ENCODE measurements at places on chromosomes 16 and 17.

DNA sequence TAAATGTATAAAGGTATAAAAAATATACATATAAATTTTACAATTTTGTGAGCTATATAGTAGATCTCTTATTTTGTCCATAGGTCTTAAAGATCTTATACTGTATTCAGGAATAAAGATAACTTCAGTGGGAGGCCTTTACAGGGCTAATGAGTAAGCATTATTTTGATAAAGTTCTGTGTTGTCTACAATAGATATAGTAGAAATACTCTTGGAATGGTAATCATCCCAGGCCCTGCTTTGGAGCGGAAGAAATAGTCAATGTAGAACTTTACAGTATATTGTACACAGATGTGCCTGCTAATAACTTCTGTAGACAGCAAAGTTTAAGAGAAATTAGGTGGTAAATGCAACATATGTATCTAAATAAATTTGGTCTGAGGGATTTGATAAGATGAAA lies 42.6 kb downstream of the TENT4B start:
- no peak for DNase-seq

DNA sequence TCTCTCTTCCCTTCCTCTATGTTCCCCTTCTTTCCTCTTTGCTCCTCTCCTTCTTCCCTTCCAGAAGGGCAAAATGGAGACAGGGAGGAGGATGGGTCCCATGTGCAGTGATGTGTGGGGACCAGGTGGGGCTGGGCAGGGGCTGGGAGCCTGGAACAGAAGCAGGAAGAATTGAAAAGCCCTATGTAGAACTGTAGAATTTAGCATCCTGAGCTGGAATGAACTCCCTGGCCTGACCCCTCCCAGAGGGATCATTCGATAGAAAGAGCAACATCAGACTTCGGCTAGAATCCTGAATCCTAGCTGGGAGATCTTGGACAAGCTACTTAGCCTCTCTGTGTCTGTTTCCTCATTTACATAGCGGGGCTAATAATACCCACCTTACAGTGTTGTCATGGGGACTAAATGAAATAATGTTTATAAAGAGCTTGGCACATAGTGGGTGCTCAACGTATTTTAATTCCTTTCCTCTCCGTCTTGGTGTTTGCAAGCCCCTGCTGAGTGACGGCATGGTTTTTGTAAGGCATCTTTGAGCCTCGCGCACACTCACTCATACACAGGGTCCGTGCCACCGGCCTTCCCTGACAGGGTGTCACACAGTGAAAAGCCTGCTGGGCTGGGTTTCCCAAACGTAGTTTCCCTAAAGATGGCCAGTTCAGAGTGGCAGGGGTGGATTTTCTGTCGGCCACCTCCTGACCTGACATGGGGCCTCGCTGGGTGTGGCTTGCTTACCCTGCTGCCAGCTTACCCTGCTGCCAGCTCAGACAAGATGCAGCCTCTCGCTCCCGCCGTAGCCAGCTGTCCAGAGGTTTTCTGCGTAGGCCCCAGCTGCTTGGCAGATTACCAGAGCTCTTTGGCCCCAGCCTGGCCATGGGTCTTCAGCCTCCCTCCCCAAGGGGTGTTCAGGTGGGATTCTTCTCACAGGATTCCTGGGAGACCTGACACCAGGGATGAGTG lies 6.1 kb upstream of the ARHGAP23 start:
- no peak for DNase-seq

- DNase-seq = no peak
Observed at GRCh38 chr16:14300705-14301168, 229.6 kb downstream of the MRTFB start.

DNA sequence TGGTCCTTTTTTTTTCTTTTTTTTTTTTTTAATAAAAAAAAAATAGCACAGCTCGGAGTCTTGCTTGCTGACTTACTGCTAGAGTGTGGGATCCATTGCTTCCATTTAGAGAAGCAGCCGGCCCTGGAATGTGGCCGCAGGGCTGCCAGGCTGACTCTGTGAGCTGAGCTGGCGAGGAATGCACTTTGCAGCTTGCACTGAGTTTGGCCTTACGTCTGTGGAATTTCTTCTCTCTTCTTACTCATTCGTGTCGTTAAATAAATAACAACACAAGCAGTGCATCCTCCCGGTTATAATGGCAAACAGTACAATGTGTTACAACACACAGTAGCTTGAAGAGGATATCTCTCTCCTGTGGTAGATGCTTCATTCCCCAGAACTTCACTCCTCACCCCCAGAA lies 69.2 kb downstream of the PRKCB start:
- DNase-seq = no peak

DNA sequence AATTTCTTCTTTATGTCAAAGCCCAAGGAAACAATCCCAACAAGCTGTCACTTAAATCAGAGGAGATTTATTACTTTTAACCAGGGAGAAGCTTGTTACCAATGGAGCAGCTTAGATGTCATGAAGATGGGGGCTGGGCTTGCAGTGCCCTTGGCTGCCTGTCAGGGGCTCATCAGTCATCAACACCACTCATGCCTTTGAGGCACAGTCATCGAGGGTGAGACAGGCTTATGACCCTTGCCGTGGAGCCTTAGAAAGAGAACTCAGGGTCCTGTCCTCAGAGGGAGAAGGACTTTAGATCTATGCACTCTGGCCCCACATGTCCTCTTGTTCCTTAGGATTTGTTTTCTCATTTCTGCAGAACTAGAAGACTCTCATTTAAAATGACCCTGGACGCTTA lies 318.3 kb downstream of the CBLN1 start:
- no peak for DNase-seq

Data from left forelimb (tissue), 1 donor.